ENCODE measurements at places on chromosomes 1 and 21.

DNA sequence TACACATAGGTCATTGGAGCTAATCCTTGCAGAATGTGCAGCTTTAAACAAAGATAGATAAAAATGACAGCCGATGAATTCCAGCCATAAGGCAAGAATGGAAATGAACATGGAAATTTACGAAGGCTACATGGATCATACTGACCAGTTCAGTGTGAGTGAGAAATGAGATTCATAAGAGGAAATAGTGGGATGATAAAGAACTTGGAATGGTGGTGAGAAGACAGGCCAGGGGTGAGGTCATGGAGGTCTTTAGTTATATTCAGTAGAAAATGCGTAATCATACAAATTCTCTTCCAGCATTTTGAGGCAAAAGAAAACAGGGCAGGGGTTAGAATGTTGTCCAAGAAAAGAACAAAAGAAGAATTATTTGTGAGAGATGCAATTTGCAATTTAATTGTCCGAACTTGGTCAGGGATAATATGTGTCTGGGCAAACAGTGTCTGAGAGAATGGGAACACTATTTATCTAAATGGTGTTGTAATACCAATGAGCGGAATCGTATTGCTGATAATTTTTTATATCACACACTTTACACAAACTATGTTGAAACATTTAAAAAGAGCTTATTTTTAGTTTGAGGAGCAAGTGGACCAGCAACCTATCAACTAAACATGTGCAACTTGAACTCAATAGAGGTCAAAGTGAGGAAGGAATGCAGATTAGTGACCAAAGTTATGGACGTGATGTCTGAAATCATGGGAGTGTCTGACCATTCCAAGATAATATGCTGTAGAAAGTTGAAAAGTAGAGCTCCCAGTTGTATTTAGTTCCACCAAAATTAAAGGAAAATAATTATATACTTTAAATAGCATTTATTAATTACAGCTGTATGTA, 739.0 kb upstream of the NCAM2 start:
- DNase-seq, result no peak

DNA sequence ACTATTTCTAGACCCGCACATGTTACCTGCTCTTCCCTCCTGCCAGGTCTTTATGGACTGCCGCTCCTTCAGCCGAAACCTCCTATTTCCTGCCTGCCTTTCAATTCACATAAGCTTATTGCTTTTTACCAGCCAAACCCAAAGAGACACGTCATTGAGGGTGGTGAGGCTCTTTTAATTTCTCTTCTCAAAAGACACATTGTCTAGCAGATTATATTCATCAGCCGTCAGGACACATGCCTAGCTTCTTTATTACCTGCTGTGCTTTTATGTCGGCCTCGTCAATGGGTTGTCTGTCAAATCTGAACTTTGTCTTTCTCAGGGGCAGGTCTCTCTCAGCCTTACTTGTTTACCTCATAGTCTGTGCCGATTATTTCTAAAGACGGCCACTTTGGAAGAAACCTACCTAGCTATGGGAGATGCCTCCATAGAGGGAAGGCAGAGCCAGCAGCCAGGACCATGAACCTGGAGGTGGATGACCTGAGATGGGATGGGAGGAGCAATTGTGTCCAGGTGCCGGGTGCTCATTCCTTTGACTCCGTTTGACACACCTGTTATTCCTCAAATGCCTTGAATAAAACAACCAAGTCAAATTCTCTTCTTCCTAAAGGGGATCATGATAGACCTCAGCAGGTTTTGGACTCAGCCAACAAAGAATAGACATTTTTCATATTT, 42.0 kb downstream of the ZBTB18 start:
- no peak for DNase-seq

GRCh38 chr21:42433946-42434551, 30.3 kb downstream of the UBASH3A start:
- no peak for DNase-seq

- no peak for DNase-seq
Measured at GRCh38 chr21:29105218-29105617, 25.2 kb upstream of the MAP3K7CL start.

DNA sequence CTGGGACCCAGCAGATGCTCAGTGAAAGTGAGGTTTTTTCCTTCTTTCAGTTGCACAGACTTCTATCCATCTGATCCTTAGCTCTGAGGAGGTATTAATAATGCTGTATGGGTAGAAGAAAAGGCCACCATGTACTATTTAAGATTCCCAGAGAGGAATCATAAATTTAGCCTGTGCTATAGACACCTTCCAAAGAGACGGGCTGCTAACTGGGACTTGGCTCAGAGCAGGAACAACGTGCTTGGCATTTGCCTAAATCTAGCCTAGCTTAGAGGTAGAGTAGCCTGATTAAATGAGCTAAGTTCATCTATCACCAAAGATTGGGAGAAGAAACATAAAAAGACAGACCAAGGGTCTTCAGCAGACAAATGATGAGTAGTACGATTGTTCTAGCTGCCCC, 176.9 kb upstream of the BEND5 start:
- no peak for DNase-seq

GRCh38 chr1:164602480-164603093, 43.6 kb downstream of the PBX1 start:
- no peak for DNase-seq

GRCh38 chr1:55362558-55362957, 147.4 kb upstream of the USP24 start:
- DNase-seq, result no peak

DNA sequence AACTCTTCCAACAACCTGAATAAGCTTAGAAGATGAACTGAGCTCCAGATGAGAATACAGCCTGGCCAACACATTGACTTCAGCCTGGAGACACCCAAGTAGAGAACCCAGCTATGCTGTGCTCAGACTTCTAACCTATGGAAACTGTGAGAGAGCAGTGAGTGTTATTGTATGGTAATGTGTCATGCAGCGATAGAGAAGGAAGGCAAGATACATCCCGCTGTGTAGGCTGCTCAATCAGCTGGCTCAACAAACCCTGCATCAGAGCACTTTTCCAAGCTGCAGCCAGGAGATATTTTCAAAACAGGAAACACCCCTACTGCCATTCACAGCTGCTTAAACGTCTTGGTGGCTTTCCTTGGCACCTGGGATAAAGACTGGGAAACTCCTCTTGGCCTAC, 321.3 kb downstream of the SIPA1L2 start:
- no peak for DNase-seq

DNA sequence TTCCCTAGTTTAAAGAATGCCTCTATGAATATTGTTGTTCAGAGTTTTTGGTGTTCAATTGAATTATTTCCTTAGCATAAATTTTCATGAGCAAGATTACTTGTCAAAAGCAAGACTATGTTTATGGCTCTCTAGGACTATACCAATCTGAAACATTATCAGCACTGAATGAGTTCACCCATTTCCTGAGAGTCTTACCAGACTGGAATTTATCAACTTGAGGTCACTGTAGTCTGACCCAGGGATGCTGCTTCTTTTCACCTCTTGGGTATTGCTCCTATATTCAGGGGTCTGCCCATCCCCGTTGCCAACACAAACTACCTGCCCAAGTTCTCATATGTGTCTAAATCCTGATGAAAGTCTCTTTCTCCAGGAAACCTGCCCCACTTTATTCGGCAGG, 42.6 kb downstream of the OPTC start:
- DNase-seq, result no peak

DNA sequence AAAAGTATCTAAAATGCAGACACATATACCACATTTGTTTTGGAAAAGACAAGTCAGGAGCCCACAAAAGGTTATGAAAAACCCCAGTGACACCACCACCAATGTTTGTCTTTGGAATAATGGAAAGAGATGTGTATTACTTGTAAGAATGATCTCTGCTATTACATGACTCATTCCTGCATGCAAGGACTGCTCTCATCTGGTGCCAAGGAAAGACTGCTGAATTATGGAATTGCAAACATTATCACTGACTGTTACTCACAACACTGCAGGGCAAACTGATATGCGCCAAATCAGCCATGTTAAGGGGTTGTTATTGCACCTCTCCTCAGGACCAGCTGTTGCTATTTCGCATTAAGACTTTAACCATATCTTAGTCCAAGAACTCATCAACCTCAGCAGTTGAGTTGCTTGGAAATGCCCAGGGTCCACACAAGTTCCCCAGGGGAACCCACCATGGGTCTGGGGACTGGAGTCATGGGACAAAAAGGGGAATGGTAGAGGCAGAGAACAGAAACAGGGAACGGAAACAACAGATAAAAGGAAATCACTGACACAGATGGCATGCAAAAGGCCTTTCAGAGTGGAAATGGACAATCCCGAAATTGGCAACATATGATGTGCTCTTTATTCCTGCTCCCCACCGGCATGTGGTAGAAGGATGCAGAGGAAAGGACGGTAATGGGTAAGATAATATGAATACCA, 34.4 kb downstream of the CAPZB start:
- DNase-seq, result no peak

DNA sequence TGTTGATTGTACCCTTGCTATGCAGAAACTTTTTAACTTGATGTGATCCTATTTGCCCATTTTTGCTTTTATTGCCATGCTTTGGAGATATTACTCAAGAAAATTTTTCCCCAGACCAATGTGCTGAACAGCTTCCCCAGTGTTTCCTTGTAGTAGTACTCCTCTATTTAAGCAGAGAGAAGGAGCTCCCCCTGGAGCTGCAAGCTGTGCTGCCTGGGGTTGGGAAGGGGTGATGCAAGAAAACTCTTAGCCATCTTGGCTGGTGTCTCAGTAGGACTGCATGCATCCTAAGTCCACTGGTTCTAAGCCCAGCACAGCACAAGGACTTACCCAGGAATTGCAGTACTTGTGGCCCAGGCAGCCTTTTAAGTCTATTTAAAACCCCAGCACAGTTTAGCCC, 121.6 kb downstream of the NTMT2 start:
- DNase-seq, result no peak

DNA sequence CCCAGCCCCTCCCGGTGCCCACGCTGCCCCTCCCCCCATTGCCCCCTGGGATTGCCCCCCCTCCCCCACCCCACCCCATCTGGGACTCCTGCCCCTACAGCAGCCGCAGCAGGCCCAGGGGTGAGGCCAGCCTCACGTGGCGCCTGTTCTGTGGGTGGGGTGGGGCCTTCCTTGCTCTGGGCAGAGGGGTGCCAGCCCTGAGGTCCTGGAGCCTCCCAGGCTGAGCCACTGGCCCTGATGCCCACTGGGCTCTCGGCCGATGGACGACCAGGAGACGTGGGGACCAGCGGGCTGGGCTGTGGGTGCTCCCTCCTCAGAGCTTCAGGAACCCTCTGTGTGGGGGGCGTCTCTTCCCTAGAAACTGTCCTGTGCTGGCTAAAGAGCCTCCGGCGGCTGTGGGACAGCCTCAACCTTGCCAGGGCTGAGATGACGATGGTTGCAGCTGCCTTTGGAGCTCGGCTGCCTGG, 5.8 kb upstream of the C1orf159 start:
- no peak for DNase-seq

DNA sequence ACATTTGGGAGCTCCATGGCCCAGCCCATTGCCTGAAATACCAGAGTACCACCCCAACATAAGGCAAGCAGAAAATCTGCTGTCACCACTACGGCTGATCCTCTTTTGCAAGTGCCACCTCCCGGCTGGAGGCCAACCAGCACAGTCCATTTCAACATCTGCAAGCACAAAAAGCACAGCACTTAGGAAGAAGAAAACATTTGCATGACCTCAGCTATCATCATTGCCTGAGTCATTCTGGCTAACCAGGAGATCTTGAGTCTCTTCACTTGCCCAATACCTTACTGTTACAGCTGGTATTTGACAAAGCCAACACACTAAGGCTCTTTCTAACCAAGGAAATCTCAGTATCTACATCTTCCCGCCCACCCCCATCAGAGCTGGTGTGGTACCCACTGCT, 55.9 kb downstream of the NEK7 start:
- DNase-seq, result no peak

DNA sequence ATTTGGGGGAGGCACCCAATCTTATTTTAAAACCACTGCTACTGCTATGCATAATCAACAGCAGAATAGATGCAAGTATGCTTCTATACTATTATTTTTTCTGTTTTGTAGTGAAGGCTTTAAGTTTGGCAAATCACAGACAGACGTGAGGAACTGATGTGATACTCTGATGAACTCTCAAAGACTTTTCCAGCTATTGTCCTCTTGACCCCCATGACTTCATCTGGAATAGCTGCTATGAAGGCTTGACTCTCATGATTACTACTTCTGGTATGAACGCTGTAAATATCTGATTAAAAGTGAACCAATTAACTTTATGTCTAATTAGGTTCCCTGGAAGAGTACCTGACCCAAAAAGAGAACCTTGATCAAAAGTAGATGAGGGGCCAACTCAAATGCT, 49.1 kb downstream of the EYA3 start:
- no peak for DNase-seq

DNA sequence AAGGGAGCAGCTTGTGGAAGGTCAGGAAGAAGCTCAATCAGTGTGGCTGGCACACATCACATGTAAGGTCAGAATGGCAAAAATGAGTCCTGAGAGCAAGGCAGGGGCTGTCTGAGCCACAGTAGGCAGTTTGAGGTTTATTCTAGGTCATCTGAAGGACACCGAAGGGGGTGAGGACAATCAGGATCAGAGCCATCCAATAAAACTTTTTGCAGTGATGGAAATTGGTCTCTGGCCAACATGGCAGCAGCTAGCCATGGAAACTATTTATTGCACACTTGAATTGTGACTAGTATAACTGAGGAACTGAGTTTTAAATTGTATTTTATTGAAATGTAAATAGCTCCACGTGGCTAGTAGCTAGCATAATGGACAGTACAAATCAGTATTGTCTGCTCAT, 97.0 kb upstream of the CACNA1E start:
- DNase-seq, result no peak

DNA sequence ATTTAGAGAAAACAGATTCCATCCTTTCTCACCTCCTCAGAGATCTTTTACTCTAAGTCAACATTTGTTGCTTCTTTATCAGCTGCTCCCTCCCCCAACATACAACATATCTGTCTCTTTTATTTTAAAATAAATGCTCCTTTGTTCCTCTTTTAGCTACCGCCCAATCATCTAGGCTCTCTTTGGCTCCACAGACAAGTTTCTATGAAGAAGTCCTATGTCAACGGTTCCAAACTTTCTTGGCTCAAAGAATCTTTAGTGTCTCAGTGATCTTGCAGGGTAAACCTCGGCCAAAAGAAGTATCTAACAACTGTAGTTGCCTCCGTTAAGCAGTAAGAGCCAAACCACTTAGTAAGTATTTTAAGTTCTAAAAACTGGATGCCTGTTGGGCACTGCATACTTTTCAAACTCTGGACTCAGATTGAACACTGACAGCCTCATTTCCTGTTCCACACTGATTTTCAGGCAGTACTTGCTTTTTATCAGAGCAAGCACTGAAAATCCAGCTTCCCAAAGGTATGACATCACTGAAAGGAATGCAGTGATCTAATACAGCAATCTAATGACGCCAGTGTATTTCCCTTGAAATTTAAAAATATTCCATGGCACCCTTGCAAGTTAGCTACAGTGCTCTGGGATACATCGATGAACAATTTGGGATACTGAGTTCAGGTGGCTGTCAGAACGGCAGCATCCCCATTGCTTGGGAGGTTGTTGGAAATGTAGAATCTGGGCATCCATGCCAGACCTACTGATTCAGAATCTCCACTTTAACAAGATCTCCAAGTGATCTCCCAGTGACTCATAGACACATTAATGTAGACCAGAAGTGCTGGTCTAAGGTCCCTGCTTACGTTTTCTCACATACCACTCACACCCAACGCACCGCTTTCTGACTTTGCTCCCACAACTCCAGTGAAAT, 26.8 kb downstream of the EGLN1 start:
- no peak for DNase-seq
